NCI-H526 treated with DMSO at 0.1 percent for 48 hours (cell line): ENCODE measurements at places on chromosomes 1 and 21.
A peak's percentile ranks its signal among the peaks of the same experiment; 100 is the strongest.

GRCh38 chr1:82707681-82708080, 906.9 kb downstream of the ADGRL2 start:
- no peak for DNase-seq

DNA sequence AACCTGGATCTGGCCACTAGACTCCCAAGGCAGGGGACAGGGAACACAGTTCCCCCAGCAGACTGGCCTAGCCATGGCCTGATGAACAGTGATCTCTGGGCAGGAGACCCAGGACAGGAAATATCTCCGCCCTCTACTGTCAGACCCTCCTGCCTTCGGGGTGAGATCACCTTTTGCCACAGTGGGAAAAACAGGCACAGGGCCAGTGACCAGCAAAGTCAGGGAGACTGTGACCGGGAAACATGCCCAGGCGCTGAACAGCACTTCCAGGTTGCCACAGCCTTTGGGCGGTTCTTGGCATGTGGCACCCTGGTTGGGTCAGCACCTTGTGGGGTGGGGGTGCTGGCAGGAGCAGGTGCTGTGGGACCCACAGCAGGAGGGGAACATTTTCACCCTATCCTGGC, 8.9 kb upstream of the ZNF669 start:
- DNase-seq: no peak

- DNase-seq: no peak
Measured at GRCh38 chr1:115186711-115187265, 97.5 kb upstream of the TSPAN2 start.

DNA sequence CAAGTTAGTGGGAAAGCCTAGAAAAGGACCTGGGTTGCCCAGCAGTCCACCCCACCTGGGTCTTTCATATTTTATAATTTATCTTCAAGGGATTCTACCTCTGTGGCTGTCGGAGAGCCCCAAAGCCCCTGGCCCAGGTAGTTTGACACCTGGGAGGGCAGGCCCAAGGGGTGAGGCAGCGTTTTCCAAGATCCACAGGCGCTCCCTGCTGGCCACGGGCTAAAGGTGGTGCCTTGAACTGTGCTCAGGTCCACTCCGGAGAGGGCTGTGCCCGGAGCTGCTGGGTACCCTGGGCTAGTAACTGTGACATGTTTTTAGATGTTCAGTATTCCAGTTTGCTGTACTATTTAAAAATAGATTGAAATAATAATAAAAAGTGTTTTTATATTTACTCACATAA, 37.2 kb upstream of the CRNN start:
- DNase-seq: no peak

GRCh38 chr1:2645776-2646175, 13.0 kb upstream of the MMEL1 start:
- DNase-seq: no peak

GRCh38 chr1:186236921-186237320, 138.1 kb downstream of the TPR start:
- no peak for DNase-seq

- DNase-seq: peak; percentile 57
Measured at GRCh38 chr1:110783292-110783918, 89.5 kb upstream of the CD53 start.

DNA sequence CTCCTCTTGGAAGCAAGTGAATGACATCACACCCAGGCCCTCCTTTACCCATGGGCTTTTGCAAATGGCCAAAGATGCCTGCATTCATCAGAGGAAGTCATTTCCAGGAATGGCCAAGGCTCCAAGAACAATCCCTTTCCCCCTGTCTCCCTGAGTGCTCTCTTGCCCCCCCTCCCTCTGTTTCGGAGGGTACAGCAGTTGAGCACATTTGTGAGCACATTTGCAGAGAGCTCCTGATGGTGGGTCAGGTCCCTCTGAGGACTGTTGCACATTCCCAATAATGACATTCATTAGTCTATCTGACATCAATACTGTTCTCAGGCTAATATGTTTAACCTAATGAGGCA, 113.4 kb downstream of the MATN1 start:
- no peak for DNase-seq

GRCh38 chr21:35988416-35989137, 71.7 kb downstream of the SETD4 start:
- DNase-seq: no peak

DNA sequence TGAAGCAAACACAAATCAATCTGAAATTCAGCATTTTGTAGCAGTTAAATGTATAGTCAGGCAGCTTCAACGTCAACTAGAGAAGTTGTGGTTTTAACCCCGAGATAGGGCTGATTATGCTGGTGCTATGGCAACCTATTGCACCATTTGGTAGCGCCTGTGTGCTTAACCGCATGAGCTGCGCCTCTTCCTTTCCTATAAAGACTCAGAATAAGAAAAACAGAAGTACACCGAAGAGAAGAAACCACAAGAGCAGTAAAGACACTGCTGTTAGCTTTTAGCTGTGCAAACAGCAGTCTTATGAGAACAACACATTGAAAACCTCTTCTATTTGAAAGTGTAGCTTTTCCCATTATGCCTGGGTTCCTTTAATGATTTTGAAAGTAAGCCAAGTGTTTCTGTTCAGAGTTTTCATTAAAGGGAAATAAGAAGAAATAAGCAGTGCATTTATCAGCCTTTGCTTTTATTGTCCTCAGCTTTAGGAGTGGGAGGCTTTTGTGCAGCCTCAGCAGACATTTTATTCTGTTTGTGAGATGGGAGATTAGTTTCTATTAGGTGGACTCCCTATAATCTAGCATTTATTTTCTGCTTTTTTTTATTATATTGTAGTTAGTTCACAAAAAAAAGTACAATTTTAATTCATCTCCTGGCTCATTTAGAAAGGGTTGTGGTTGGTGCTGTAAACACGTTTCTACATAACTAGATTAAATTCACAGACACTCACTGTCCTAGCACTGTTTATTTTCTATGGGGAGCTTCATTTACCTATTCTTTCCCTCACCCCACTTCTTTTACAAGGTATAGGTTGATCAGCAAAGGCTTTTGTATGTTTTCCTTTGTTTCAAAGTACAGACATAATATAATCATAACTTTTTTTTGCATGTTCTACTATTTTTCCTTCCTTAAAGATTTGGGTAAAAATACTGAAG, 43.3 kb downstream of the PTPRC start:
- peak; percentile 26 for DNase-seq

DNA sequence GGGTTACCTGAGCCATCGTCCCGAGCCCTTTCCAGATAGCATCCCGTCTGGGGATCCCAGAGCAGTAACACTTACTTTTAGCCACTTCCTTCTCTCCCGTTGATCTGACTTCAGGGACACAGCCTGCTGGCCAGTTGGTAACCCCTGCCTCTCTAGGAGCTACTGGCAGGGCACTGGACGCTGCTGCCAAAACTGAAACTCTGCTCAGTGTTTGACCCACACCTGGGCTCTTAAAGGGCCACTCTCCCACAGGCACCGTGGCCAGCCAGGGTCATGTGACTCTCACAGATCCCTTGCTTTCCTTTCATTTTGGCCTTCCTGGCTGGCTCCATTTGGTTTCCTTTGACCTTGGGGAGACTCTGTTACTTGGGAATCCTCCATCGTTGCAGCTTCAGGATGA, at the start of gene PIGR:
PIGR (minus strand) TSS at position 206 of the 400 bp plus-strand sequence. CDS start 5,935 bp downstream, outside the sequence.
- no peak for DNase-seq
